T-cell (primary cell): ENCODE measurements at places on chromosomes 4 and X.

DNA sequence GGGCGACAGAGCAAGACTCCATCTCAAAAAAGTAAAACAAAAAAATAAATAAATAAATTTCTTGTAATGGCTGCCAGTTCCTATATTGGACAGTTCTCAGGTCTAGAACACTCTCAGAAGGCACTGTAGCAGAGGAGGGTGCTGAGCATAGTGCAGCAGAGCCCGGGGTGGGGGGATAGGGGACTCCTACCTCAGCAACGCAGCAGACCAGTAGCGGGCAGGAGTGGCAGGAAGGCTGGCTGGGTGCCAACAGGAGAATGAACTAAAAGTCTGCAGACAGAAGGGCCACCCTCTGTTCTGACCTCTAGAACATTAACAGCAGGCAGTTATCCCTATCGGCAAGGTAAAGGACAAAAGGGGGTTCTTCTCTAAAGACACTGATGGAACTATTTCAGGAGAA is 20.2 kb downstream of the PDK3 start:
- DNase-seq, result no peak

DNA sequence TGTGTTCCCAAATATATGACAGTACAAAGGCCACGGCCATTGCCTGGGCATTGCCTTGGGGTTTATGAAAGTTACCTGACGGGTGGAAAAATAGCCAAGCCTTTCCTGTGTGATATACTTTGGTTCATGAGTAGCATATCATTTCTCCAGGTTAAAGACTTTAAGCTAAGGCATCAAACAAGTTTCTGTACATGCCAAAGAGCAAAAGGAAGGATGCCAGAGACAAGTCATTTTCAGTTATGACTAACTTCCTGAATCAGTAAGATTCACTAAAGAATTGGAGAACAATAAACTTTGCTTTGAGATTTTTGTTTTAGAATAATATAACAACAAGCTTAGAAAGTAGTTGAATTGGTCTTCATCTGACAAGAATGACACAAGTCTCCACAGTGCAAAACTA is 9.7 kb upstream of the GUF1 start:
- DNase-seq, result no peak

- DNase-seq, result no peak
Observed at GRCh38 chr4:153794006-153794405, 5.1 kb upstream of the SFRP2 start.

DNA sequence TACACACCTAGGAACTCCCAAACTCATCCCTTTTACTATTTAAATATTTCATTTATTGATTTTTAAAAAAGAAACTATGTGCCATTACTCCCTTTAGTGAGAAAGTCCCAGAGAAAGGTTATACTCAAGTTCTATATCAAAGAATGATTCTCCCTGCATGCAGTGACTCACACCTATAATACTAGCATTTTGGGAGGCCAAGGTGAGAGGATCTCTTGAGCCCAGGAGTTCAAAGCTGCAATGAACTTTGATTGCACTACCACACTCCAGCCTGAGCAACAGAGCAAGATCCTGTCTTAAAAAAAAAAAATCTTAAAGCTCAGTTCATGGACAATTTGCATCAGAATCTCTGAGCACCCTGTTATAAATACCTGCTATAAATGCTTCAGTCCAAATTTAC is 9.2 kb upstream of the RBPJ start:
- DNase-seq, result no peak

- no peak for DNase-seq
Observed at GRCh38 chrX:147877726-147878125, 34.0 kb upstream of the FMR1 start.

DNA sequence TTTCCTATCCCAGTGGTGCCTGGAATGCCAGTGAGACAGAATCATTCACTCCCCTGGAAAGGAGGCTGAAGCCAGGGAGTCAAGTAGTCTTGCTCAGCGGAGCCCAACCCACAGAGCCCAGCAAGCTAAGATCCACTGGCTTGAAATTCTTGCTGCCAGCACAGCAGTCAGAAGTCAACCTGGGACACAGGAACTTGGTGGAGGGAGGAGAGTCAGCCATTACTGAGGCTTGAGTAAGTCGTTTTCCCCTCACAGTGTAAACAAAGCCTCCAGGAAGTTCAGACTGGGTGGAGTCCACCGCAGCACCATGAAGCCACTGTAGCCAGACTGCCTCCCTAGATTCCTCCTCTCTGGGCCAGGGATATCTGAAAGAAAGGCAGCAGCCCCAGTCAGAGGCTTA is 283.2 kb upstream of the CPEB2 start:
- no peak for DNase-seq

GRCh38 chr4:40621592-40622512 is 7.8 kb downstream of the RBM47 start:
- no peak for DNase-seq

- no peak for DNase-seq
Observed at GRCh38 chrX:13305108-13305507, 14.7 kb downstream of the ATXN3L start.

GRCh38 chr4:15717657-15718416 is 15.0 kb downstream of the BST1 start:
- DNase-seq, result no peak

- no peak for DNase-seq
Observed at GRCh38 chr4:113951263-113951662, 28.2 kb downstream of the ARSJ start.

- DNase-seq, result no peak
Observed at GRCh38 chrX:966396-967070, 245.9 kb downstream of the CRLF2 start.

DNA sequence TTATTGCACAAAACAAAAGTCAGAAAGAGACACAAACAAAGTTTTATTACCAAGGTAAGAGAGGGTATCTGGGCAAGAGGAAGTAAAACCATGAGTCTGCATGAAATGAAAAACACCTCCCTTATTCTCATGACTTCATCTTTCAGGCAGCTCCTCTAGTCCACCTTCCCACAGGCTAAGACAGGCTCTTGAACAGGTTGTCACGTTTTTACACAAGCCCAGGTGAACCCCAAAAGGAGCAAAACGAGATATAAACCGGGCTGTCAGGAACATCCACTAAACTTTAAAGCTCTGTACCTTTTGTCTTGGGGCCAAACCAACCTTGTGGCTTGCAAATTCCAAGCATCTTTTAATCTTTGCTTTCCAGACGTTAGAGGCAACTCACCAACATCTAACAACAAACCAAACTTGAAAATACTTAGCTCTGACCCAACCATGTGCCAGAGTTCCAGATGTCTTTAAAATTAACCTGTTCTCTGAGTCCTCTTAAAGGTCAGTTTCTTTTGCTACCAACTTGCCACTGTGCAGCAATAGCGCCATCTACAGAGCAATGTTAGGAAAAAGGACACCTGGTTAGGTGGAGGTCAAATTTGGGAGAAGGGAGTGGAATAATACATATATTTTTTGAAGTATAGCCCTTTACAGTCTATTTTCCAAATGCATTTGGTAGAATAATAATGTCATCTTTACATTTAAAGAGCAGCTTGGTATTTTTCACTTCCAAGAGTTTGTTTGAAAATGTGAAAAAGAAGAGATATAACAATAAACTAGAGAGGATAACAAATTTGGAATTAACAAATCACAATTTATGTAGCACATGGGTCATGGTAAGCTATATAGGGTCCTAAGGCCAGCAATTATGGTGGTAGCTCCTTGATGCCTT is 73.1 kb downstream of the QRFPR start:
- peak; percentile 3 for DNase-seq

- no peak for DNase-seq
Observed at GRCh38 chrX:10619425-10620046, 849 bp downstream of the MID1 start.

DNA sequence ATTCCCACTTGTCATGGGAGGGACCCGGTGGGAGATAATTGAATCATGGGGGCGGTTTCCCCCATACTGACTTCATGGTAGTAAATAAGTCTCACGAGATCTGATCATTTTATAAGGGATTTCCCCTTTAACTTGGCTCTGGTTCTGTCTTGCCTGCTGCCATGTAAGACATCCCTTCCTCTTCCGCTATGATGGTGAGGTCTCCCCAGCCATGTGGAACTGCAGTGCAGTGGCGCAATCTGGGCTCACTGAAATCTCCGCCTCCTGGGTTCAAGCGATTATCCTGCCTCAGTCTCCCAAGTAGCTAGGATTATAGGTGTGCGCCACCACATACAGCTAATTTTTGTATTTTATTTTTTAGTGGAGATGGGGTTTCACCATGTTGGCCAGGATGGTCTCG is 2.9 kb downstream of the HPGDS start:
- DNase-seq, result no peak

DNA sequence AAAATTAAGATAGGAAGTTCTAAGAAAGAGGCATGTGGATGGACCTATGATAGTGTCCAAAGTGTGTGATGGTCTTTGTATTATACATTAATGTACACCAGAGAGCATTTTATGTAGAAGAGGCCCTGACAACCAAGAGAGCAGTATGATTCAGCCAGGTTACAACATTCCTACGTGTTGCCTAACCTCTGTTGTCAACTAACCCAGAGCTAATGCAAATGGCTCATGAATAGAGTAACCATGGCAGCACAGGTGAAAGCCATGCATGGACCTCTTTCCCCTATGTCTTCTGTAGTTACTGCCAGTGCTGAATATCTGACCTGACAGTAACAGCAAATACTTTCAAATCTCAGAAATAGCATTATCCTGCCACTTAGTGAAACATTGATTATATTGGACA is 255.6 kb downstream of the NDST4 start:
- no peak for DNase-seq
